ENCODE measurements at places on chromosomes 6 and 20.

DNA sequence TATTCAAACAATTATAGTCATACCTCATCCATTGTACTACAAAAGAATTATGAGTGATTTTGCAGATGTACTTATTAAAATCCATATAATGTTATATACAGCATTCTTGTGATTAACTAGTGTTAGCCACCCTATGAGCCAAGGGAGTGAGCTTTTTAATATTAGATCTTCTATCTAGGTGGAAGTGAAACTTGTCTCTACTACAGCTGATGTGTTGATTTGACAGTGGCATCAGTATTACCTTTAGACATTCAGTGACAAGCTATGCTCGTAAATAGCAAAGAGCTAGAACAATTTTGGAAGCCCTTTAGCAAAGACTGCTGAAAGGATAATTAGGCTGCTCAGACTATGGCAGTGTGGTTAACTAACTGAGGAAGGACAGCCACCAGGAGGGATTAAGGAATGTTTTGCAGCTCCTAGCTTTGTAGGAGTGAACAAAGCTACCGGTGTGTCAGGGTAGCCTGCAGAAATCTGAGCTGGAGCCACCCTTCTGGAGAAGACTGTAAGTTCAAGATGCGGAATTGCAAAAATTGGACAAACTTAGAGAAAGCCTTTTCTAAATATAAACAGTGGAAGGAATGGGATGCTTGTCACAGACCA is 73.7 kb downstream of the AFG1L start:
- no peak for DNase-seq
- H3K4me3 ChIP-seq, result no peak overlapping the region
- peaks cover 3% of the 10 kb centered on the region for H3K36me3 ChIP-seq
- no peak overlapping the region for H3K27ac ChIP-seq
- H3K4me1 ChIP-seq, result no peaks in the 10 kb centered on the region

DNA sequence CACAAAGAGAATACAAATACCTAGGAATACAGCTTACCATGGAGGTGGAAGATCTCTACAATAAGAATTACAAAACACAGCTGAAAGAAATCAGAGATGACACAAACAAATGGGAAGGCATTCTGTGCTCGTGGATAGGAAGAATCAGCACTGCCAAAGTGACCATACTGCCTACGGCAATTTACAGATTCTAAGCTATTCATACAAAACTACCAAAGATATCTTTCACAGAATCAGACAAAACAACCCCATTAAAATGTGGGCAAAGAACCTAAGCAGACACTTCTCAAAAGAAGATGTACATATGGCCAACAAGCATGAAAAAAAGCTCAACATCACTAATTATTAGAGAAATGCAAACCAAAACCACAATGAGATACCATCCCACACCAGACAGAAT is 133.2 kb upstream of the SSTR4 start:
- H3K27ac ChIP-seq, result no peak overlapping the region
- H3K4me3 ChIP-seq, result no peak overlapping the region
- no peaks in the 10 kb centered on the region for H3K27me3 ChIP-seq
- no peaks in the 10 kb centered on the region for H3K36me3 ChIP-seq

GRCh38 chr6:150248300-150248699 is 105.5 kb downstream of the PPP1R14C start:
- peaks cover 5% of the 10 kb centered on the region for H3K4me1 ChIP-seq
- no peak for DNase-seq
- H3K27ac ChIP-seq, result no peak overlapping the region
- no peaks in the 10 kb centered on the region for H3K36me3 ChIP-seq

DNA sequence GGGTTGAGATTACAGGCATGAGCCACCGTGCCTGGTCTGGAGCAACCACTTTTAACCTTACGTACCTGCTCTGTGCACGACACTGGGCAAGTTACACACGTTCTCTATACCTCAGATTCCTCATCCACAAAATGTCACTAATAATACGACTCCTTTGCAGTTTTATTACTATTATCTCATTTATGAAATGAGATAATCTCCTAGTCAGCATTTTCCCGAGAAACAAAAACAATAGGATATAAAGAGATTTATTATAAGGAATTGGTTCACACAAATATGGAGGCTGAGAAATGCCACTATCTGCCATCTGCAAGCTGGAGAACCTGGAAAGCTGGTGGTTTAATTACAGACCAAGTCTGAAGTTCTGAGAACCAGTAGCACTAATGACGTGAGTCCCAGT is 12.0 kb upstream of the KIF13A start:
- no peaks in the 10 kb centered on the region for H3K4me1 ChIP-seq
- H3K4me3 ChIP-seq, result no peak overlapping the region
- no peak for DNase-seq
- no peak overlapping the region for H3K27ac ChIP-seq

DNA sequence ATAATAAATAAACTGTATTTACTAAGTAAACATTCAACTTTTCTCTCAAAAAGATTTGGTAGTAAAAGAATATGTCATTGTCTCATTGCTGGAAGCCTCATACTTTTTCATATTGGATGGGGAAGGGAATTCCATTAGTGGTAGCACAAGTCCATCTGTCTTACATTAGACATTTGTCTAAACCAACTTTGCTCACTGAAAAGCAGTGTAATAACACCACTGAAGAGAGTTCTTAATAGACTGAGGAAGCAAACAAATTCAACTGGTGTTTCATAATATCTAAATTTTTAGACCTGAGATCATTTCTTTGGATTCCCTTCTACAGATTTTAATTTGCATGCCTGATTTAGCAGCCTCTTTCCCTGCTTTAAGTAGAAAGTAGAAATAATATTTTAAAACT is 62.7 kb downstream of the PLCB1 start:
- no peak overlapping the region for H3K27ac ChIP-seq
- H3K27me3 ChIP-seq, result no peaks in the 10 kb centered on the region
- no peak overlapping the region for H3K4me3 ChIP-seq
- DNase-seq, result no peak
- no peaks in the 10 kb centered on the region for H3K4me1 ChIP-seq
- peaks cover 2% of the 10 kb centered on the region for H3K36me3 ChIP-seq

DNA sequence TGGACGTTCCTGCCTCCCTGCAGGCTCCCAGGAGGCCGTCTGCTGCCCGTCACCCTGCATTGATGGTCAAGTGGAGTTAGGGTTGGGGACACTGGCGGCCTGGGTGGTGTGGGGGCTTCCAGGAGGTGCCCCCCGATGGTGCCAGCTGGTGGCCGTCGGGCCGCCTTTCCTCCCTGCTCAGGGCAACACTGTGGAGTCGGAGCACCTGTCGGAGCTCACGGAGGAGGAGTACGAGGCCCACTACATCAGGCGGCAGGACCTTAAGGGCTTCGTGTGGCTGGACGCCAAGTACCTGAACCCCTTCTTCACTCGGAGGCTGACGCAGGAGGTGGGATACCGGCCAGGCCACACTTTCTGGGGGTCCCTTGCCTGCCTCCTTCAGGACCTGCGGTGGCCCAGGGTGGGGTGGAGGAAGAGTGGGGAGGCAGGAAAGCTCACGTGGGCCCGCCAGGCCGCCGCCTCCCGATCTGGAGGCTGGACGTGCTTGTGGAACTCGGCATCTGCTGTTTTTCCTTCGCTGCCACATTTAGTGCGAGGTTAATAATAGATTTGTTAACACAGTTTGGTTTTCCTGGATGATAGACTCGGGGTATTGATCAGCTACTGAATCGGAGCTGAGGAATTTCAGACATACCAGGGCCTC is 28.6 kb downstream of the SPATA2 start:
- no peak overlapping the region for H3K4me3 ChIP-seq
- H3K27ac ChIP-seq, result peak overlapping the region; percentile 44
- DNase-seq, result no peak
- peaks cover 8% of the 10 kb centered on the region for H3K36me3 ChIP-seq
- peaks cover 8% of the 10 kb centered on the region for H3K4me1 ChIP-seq

DNA sequence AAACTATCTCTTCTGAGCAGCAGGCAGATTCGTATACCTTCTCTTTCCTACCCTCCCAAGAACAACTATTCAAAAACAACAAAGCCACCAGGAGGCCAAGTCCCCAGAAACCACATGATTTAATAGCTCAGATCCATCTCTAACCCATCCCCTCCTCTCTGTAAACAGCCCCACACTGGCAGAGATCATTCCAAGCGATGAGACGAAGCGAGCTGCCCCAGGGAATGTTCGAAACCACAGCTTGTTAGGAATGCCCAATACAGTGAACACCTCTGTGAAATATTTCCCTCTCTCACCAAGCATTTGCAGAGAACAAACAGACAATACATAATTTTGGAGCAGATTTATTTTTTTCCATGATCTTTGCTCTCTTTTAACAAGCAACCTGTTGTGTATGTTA is 231.8 kb downstream of the SOD2 start:
- H3K27me3 ChIP-seq, result peaks cover 8% of the 10 kb centered on the region
- H3K27ac ChIP-seq, result no peak overlapping the region
- H3K36me3 ChIP-seq, result no peaks in the 10 kb centered on the region
- no peak for DNase-seq
- H3K4me1 ChIP-seq, result no peaks in the 10 kb centered on the region
- no peak overlapping the region for H3K4me3 ChIP-seq

Measured in activated naive CD8-positive, alpha-beta T cell treated with anti-CD3 and anti-CD28 coated beads for 36 hours (primary cell).